ENCODE measurements at places on chromosomes 12 and 14.

DNA sequence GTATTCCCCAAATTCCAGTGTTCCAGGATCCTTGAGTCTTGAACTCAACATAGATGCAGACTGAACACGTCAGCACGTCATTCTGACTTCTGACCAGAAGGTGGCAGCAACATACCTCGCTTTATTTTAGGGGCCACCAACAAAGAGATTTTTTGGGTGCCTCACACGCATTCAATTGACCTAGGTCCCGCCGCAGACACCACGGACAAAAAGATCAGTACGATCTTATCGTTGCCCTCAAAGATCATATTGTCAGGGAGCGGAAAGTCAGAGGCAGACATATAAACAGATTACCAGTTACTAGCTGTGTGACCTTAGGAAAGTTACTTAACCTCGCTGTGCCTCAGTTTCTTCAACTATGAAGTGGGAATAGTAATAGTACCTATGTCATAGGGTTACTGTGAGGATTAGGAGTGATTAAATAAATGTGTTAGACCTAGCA, 6.5 kb upstream of the PRPH start:
- DNase-seq: peak; percentile 34

DNA sequence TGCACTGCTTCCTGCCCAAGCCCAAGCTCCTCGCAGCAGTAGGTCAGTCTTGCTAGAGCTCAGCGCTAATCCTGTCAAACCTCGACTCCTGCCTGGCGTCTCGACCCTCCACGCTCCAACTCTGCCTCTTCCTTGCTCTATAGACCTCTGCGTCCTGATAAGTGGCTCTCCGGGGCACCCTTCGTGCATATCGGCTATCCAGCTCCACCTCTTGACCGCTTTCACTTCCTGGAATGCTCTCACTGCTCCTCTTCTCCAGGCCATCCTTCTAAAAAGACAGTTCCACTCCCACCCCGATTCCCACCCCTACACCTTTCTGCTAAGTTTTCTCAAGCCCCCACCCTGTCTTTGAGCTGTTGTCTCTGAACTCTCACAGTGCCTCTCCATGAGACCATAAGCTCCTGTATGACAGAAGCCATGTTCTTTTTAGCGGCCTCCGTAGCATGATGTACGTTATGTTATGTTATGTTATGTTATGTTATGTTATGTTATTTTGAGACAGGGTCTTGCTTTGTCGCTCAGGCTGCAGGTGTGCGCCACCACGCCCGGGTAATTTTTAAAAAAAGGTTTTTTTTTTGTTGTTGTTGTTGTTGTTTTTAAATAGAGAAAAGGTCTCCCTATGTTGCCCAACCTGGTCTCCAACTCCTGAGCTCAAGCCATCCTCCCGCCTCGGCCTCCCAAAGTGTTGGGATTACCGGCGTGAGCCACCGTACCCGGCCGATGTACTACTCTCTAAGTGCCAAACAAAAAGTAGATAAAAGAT, 601 bp downstream of the COX14 start:
- DNase-seq: no peak

GRCh38 chr12:45655743-45656142, 73.8 kb upstream of the ARID2 start:
- no peak for DNase-seq

- no peak for DNase-seq
Observed at GRCh38 chr12:20140751-20141150, 227.6 kb upstream of the PDE3A start.
